Esophagus squamous epithelium (tissue), 5 donors: ENCODE measurements at places on chromosomes 5 and 9. TPM values are rescaled to one million over a fixed set of nuclear protein-coding genes. Genes with fewer than 3 reads are reported as not detected.

Gene WDR38
- not detected for total RNA-seq

Gene TXNDC8
- total RNA-seq, result not detected

GRCh38 chr9:757246-757881 lies 84.1 kb upstream of the DMRT1 start:
- no peak for DNase-seq

Gene SPINK4
- not detected for total RNA-seq

Gene UBTD2
- total RNA-seq, result 9.1 TPM

DNA sequence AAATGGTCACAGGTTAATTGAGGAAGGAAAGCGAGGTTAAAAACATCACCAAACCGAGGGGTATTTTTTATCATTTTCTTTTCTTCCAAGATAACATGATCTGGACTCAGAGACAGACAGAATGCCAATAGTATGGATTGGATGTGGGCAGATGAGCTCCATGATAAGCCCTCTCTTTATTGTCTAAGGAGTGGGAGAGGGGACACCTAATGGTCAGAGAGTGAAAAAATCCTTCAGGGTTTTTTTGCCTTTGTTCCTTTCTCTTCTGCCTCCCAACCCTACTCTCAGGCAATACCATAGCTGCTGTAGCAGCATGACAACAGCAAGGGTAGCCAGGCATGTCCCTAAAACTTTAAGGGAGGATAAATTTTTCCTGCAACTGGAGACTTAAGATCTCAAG lies 94.7 kb downstream of the DIRAS2 start:
- no peak for DNase-seq

DNA sequence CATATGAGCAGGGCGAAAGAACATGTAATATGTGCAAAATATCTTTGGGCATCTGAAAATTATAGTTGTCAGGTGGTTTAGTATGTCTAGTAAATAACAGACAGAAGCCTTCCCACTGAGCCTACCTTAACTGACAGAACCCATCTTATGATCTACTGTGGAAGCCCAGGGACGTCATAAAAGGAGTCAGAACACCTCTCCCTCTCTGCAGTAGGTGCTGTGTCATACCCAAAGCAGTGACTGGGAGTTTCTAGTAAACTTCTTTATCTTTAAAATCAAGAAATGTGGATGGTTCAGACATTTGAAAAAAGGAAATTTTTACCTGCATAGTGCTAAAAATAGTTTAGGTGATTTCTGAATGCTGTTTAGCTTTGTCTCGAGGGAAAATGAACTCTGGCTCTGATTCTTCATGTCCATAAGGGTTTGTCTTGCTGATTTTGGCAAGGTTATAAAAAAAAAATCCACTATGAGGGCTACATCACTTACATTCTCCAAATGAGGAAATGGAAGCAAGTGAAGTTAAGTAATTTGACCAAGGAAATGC lies 104.0 kb downstream of the NUDT12 start:
- DNase-seq, result no peak

DNA sequence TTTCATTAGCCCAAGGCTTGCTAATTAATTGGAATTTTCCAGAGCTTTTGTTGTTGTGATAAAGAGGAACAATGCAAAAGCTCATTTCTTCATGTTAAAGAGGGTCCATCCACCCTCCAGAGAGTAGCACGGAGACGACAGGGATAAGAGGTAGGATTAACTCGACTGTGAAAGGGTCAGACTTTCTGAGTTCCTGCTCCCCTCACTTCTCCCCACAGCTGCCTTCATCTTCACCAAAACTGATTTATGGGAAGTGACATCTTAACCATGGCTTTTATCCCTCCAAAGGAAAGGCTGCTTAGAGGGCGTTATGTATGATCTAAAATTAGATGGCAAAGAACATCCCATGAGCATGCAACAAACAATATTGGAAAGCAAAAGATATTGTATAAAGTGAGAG lies 135.5 kb downstream of the GLIS3 start:
- no peak for DNase-seq

Gene DAPK1
- 8.3 TPM for total RNA-seq

DNA sequence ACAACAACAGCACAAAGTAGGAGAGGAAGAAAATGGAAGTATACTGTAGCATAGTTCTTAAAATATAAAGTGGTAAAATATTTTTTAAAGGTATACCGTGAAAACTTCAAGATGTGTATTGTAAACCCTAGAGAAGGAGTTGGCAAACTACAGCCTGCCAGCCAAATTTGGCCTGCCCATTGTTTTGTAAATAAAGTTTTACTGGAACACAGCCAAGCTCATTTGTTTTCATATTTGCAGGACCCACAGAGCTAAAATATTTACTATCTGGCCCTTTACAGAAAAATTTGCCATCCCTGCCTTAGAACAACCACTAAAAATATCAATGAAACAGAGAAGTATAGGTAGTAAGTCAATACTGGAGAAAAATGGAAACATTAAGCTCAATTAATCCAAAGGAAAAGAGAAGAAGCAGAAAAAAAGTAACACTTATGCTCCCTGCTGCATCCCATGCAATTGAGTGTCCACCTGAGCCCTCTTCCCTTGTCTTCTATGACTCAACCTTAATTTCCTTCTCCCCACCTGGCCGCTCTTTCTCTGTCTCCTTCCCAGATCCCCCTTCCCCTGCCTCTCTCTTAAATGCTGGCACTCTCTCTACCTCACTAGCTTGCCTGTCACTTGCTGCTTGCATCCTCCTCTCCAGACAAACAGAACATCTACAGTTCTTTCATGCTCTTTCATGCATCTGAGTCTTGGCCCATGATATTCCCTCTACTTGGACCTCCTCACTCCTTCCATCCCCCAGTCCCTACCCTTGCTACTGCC lies 50.6 kb upstream of the FER start:
- DNase-seq, result no peak

- no peak for DNase-seq
These were observed 42.2 kb downstream of the OSMR start for GRCh38 chr5:38888041-38888440.

DNA sequence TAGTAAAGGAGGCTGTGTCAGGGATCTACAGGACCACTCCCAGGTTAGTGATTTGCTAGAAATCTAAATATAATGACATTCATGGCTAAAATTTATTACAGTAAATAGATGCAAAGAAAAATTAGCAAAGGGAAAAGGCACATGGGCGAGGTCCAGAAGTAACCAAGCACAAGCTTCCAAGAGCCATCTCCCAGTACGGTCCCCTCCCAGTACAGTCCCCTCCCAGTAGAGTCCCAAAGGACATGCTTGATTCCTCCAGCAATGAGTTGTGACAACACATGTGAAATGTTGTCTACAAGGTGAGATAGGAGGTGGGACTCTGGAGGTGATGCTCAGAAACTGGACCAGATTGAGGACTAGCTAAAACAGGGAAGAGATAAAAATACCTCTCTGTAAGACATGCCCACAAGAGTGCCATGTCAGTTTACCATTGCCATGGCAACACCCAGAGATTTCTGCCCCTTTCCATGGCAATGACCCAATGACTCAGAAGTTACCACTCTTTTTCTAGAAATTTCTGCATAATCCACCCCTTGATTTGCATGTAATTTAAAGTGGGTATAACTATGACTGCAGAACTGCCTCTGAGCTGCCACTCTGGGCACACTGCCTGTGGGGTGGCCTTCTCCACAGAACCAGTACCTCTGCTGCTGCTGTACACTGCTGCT lies 27.9 kb upstream of the CEMIP2 start:
- no peak for DNase-seq

Gene EMB
- total RNA-seq, result 5.4 TPM

- no peak for DNase-seq
These were observed 202.1 kb upstream of the TLE4 start for GRCh38 chr9:79369676-79370075.

DNA sequence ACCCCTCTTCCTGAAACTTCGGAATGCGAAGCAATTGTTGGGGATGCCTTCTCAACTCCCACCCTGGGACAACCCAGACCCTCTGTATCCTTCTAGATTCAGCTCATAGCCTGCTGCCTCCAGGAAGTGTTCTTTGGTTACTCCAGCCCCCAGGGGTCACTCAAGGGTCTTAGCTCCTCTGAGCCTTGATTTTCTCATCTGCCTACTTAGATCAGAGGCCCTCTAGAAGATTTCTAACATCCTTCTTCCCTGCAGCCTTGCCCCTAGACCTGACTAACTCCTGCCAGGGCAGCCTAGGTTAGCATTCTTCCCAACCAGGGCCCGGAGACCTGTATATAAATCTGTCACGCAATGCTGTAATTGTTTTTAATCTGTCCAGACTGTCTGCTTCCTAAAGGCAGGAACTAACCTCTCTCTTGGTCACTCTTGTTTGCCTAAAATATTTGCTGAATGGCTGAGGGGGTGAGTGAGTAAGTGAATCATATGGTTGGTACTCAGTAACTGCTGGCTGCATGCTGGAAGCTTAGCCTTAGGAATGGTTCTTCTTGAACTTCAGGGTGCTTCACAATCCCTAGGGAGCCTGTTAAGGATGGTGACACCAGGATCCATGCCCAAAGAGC lies 8.2 kb downstream of the GALNT10 start:
- DNase-seq, result no peak

DNA sequence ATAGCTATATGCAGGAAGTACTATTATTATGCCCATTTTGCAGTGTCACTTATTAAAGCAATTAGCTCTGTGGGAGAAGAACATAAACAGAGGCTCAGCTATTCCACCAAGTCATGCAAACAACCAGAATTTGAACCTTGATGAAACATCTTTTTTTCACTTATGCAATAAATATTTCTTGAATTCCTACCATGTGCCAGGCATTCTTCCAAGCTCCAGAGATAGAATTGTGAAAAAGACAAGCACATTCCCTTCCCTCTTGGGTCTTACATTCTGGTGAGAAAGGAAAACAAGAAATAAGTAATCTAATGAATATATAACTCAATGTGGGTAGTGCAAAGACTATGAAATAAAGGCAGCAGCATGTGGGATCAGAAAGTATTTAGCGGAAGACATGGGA lies 32.1 kb upstream of the ADRB2 start:
- DNase-seq, result no peak

GRCh38 chr9:110087605-110088004 lies 120.4 kb downstream of the C9orf152 start:
- no peak for DNase-seq

- DNase-seq, result no peak
These were observed 121.0 kb downstream of the SV2C start for GRCh38 chr5:76204191-76204590.

DNA sequence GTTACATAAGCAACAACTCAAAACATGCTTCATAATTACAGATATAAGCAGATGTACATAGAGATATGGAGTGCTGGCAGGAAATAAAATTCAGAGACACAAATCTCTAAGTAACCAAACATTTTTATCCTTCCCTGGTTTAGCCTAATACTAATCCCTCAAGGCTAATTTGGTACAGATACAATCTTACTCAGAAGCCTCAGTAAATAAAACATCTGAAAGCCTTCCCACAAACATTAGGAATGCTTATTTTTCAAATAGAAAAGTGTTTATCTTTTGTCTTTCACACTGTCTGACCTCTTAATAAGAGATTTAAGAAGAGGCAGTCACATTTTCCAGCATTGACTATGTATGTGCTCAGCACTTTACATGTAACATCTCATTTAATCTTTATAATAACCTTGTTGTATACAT lies 399.4 kb downstream of the ARRDC3 start:
- DNase-seq, result no peak

- DNase-seq, result no peak
These were observed 837 bp downstream of the PCDHB2 start for GRCh38 chr5:141095263-141095641.

DNA sequence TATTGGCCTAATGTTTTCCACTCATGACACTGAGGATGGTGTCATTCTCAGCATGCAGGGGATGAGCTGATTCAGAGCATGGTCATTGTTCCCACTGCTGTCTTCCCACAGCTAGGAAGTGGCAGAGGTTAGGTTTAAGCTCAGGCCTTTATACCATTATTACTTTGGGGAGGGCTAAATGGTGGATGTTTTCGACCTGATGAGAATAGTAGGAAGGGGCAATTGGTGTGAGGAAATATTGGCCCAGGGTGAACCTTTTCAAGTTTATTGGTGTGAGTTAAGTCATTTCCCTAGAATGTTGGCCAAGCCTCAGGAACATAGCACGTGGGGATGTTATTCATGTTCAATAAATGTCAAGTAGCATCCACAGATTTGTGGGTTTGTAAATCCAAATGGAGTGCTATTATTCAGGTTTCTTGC lies 59.6 kb downstream of the ARHGAP26 start:
- no peak for DNase-seq

DNA sequence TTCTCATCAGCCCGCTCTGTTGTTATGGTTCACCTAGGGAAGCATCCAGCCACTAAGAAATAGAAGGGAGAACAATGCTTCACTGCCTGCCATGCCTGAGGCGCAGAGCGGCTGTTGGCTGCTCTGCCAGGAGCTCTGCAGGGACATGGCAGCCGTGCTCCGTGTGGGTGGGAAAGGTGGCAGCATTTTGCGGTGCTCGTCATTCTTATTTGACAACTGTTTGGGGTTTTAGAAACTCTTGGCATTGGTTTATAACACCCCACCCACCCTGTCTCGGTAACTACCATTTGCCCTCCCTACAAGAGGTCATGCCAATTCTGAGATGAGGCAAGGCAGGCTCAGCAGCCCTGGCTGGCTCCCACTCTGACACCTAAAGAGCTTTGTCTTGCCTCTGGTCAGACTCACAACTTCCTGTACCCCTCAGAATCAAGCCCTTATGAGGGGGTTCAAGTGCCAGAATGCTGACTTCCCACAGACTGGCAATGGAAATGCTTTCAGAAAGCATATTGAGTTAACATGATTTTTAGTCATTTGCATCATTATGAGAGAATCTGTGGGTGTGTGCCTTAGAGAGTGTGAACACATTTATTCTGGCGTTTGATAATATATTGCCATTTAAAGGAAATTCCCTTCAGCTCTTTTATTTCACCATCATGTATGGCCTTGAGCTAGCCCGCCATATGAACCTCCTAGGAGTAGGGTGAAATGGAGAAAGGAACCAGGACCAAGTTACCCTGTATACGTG lies 288.0 kb upstream of the ANKRD55 start:
- DNase-seq, result no peak

GRCh38 chr9:129908906-129909305 lies 73.6 kb downstream of the USP20 start:
- DNase-seq, result no peak

DNA sequence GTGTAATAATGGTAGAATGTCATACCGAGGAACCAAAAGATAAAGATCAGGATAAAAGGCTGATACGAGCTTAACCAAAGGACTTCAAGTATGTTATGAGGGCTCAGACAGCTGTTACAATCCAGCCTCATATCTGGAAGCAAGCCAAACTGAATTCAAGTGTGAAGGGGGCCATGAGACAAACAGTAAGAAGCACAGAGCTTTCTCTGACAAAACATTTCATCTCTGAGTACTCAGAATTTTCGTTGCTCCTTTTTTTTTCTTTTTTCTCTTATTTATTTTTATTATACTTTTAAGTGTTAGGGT lies 52.9 kb upstream of the CD180 start:
- no peak for DNase-seq

- no peak for DNase-seq
These were observed 1331.0 kb upstream of the CDH9 start for GRCh38 chr5:28369418-28369817.

Gene LRRC19
- total RNA-seq, result not detected

DNA sequence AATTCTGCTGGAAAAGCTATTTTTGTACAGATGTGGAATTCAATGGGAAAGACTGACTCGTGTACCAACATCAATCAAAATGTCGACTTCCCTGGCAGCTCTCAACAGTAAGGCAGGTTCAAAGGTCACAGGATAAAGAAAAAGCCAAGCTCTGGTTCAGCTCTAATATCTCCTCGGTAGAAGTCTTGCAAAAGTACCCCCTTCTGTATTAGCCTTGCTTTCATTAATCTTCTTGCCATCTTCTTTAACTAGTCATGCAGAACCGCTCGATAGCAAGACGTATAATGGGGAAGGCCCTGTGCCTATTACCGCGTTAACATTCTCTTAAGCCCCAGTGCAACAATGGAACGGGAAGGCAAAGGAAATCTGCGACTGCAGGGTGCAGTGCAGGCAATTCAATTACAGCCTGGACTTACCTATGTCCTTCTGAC lies 201.2 kb downstream of the GAPVD1 start:
- DNase-seq, result no peak
